ENCODE measurements at places on chromosomes 11 and 22.

GRCh38 chr11:119101759-119102423 is at the start of gene DPAGT1:
DPAGT1 (minus strand) TSS chr11:119101853; CDS start chr11:119101655, 198 bp downstream.
- peak; percentile 60 for DNase-seq

DNA sequence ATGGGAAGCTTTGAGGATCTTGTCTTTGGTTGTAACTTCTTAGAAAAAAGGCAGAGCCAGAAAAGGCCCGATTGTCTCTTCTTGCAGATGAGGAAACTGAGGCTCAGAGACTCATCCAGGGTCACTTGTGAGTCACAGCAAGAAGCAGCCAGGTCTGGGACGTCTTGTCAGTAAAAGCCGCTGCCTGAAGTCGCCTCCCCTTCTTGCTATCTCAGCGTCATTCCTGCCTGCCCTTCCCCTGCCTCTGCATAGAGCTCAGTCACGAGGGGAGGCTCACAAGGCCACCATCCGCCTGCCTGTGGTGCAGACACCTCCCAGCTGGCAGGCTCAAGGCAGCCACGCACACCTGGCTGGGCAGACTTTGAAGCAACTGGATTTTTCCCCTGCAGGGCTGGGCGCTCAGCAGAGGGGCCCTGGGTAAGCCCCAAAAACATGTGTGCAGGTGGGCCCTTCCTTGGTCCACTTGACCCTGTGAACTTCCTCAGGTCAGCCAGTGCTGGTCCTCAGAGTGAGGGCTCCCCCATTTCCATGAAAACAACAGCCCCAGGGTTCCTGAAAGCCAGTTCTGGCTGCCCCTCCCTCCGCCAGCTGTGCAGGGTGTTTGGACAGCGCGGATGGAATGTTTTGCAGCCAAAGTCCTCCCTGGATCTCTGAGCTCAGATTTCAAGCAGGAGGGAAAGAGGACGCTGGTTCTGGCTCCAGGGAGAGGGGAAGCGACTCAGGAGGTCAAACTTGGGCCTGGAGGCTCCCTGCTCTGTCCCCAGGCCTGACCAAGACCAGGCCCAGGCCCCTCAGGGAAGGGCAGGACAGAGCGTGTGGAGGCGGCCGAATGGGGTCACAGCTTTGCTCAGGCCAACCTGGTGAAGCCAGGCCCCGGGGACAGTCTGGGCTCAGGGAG is 6.0 kb upstream of the RAB3IL1 start:
- DNase-seq: no peak

- no peak for DNase-seq
These were observed 164.0 kb upstream of the UBASH3B start for GRCh38 chr11:122491509-122491908.

GRCh38 chr11:57349491-57350274 is 11.5 kb downstream of the P2RX3 start:
- DNase-seq: peak; percentile 40

- DNase-seq: no peak
These were observed 25.2 kb upstream of the CCND1 start for GRCh38 chr11:69615545-69616278.

DNA sequence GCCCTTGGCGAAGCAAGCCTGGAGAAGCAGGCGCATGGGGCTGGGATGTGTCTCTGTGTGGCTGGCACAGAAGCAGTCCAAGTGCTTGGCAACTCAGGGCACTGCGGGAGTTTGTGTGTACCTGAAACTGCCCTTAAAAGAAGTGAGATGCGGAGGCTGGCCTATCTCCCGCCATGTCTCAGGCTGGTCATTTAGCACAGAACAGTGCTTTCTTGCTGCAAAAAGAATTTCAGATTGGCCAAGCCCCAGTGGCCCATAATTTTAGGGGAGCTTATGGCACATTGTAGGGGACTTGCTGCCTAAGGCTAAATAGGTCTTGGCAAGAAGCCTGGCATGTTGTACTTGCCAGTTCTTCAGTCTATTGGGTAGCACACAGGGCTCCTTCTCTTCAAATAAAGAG is 16.4 kb downstream of the EHF start:
- DNase-seq: no peak

GRCh38 chr22:30238661-30239487 is 7.7 kb downstream of the LIF start:
- no peak for DNase-seq

DNA sequence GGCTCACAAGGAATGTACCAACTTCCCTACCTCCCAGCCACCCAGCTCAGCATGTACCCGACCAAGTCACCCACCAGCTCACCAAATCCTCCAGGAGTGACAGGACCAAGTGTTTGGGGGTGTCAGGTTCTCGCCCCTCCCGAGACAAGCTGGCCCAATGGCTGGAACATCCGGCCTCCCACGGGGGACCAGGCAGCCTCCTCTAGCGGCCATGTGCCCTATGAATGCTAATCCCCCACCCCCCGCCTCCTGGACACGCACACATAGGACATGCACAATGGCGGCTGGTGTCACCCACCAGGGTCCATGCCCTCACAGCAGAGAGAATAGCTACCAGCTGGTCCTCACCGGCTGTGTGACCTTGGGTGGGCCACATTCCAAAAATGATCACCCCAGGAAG is 151.0 kb downstream of the MN1 start:
- no peak for DNase-seq

- no peak for DNase-seq
These were observed 1.9 kb downstream of the C11orf71 start for GRCh38 chr11:114398303-114398920.

DNA sequence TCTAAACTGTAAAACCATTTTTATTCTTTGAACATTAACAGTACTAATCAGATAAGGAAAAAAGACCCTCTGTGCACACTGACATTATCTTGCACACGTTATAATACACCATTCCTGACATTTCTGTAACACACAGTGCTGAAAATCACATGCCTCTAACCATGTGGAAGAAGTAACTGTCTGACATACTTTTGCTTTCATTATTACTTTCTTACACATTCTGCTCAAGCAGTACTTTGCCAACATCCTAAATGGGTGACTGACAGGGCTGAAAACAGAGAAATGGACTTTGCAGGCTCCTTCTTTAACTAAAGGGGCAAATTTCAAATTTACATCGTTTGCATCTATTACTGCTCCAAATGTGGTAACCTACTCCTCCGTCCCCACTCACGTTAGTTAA is 22.8 kb upstream of the TP53AIP1 start:
- no peak for DNase-seq

Data from activated naive CD4-positive, alpha-beta T cell (primary cell).